ENCODE measurements at places on chromosomes 6 and 20.

GRCh38 chr20:20519269-20519668, 151.4 kb downstream of the INSM1 start:
- no peak for DNase-seq

DNA sequence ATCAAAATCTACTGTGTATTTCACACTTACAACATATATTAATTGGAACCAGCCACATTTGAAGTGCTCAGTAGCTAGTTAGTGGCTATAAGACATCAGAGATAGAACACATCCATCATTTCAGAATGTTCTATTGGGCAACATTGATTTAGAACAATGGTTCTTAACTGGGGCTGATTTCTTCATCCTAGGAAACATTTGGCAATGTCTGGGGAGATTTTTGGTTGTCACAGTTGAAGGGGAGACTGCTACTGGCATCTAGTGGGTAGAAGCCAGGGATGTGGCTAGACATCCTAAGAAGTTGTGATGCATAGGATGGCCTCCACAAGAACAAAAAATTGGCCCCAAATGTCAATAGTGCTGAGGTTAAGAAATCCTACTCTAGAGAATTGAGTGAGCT, 132.5 kb downstream of the OLIG3 start:
- no peak for DNase-seq

- DNase-seq, result no peak
These were observed 33.5 kb downstream of the DACT2 start for GRCh38 chr6:168286116-168286515.

DNA sequence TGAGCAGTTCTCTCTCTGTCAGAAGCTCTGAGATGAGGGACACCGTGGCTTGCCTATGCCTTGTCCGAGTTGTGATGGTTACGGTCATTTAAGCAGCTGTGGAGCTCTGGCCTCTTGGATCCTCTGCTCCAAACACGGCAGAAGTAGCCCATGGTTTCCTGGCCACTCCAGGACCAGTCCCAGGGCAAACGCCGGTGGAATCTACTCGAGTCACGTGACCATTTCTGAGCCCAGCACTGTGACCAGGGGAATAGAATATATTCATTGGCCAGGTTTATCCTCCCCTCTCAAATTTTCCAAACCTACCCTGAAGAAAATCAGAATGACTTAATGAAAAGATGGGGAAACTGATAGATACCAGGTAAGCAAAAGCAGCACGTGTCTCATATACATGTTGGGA, 152.8 kb downstream of the TTLL2 start:
- no peak for DNase-seq

DNA sequence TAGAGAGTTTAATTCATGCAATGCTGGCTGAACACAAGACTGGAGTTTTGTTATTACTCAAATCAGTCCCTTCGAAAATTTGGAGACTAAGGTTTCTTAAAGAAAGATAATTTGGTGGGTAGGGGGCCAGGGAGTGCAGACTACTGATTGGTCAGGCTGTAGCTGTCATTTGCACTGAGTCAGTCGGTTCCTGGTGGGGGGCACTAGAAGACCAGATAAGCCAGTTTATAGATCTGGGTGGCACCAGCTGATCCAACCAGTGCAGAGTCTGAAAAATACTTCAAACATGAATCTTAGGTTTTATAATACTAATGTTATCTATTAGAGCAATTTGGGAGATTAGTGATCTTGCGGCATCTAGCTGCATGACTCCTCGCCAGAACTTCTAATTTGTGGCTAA, 530.7 kb downstream of the NKAIN2 start:
- no peak for DNase-seq

- peak; percentile 76 for DNase-seq
These were observed 102.5 kb upstream of the SPACA1 start for GRCh38 chr6:87945181-87945580.

DNA sequence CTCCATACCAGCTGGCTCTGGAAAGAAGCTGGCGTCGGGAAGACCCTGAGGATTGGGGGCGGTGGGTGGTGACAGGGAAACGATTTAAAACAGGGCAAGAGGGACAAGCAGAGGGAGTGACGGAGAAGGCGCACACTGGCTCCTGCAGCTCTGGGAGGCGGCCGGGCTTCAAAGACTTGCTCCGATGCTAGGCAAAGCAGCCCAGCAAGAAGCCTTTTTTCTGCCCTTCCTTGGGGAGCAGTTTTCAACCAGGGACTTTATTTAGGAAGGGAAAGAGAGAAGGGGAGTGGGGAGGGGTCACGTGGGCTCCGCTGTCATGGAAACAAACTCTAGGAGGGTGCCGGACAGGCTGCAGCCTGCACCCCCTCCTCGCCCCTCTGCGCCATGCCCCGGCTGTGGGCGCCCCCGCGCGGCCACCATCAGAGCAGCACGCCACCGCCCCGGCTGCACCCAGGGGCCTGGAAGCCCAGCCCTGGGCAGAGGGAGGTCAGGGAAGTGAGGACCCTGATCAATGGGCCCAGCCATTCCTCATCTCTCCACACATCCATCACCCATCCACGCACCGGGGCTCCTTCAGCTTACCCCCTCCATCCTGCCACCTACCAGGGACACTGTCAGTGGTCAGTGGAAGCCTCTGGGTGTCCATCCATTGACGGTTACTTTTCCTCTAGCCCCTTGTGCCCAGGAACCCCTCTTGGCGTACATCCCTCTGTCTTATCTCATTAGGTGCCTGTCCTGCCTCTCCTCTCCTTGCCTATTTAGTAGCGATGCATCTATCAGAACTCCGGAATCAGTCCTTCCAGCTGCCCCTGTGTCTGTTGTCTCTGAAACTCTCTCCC, 66.6 kb upstream of the CCDC167 start:
- DNase-seq, result peak; percentile 41

DNA sequence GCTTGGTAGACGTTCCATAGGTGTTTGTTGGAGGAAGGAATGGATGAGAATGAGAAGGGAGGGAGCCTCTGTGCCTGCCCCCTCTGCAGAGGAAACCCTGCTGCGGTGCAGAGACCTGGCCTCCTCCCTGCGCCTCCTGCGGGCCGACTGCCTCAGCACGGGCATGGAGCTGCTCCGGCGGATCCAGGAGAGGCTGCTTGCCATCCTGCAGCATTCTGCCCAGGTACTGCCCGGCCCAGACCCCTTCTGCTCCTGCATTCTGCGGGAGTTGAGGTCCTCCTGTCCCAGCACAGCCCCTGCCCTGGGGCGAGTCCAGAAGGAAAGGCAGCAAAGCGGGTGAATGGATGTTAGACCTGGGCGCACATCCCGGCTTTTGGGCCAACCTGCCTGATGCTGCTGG, 6.1 kb downstream of the DNPH1 start:
- DNase-seq, result no peak

- DNase-seq, result no peak
These were observed 2.8 kb downstream of the SNRPB2 start for GRCh38 chr20:16732506-16733152.

DNA sequence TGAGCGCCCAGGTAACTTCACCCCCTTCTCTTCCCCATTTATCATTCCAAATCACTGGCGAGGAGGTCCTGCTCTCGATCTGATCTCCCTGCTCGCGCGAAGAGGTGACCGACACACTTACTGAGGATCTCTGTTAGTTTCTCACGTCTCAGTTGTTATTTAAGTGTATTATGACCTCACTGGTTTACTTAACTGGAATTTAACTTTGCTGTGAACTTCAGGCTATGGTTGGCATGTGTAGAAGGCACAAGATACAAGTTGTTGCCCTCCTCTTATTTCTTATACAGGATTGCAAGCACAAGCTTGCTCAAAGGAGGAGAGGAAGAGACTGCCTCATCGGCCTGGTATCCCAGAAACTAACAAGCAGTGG, 1.2 kb downstream of the RNF217 start:
- DNase-seq, result no peak

- no peak for DNase-seq
These were observed 96.9 kb upstream of the SGK1 start for GRCh38 chr6:134414793-134415192.

DNA sequence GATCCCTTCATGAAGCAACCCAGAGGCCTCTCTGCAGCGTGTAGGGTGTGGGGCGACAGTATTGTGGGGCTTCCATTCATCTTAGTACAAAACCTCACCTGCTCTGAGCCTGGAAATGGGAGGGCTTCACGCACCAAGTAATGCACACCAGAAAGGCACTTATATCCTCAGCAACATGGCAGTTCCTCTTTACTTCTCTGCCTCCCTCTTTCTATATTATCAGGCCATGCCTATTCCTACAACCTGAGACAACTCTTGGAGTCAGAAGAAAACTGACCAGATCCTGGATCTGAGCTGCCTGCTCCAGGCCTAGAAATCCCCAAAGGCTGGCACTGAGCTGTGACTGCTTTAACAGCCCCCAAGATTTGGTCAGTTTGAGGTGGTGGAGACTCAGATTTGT, 7.6 kb upstream of the ZNF76 start:
- no peak for DNase-seq

DNA sequence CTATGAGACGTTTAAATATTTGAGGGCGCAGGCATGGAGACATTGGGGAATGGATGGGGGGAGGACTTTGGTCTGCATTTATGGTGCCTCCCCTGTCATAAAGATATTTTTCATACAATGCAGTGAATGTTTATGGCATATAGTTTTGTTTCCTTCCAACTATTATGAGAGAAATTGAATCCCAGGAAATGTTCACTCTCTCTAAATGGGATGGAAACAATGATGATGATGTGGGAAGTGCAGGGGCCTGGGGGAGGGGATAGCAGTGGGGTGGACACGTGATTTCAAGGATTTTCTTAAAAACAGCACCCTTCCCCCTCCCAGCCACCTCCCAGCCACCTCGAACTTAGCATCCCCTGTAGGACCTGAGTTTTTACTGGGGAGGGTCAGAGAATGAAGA, 69.9 kb downstream of the TOX2 start:
- peak; percentile 6 for DNase-seq

- no peak for DNase-seq
These were observed 289.8 kb upstream of the IRAK1BP1 start for GRCh38 chr6:78577585-78577984.

- peak; percentile 46 for DNase-seq
These were observed 169.8 kb downstream of the PTPRK start for GRCh38 chr6:128350416-128351254.

All from umbilical cord (tissue), 2 donors.